Hippocampal formation (tissue), 2 donors: ENCODE measurements at places on chromosomes 16 and 17.

- DNase-seq = no peak
Observed at GRCh38 chr17:83104577-83105505, 25.4 kb downstream of the METRNL start.

GRCh38 chr17:71938340-71939010, 182.3 kb upstream of the SOX9 start:
- DNase-seq = no peak

DNA sequence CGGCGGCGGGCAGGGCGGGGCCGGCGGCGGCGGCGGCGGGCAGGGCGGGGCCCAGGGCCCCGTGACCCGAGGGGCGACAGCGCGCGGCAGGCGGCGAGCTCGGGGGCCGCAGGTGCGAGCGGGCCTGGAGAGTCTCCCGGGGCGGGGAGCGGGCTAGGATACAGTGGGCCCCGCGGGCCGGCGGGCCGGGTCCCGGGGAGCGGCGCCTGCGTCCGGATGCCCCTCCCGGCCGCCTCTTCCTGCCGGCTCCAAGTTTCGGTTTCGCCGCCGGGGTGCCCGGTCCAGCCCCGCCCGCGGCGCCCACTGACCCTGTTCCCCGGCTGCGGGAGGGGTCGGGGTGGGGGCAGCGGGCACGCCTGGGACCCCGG, at the start of gene RNF213:
TSS of gene RNF213 (plus strand) at position 62 of the 368 bp plus-strand sequence. CDS start 2,830 bp downstream, outside the sequence.
- DNase-seq = no peak

- DNase-seq = no peak
Observed at GRCh38 chr16:71878911-71879310, 5.1 kb downstream of the ZNF821 start.

GRCh38 chr17:12229335-12229734, 208.7 kb downstream of the MAP2K4 start:
- DNase-seq = no peak

DNA sequence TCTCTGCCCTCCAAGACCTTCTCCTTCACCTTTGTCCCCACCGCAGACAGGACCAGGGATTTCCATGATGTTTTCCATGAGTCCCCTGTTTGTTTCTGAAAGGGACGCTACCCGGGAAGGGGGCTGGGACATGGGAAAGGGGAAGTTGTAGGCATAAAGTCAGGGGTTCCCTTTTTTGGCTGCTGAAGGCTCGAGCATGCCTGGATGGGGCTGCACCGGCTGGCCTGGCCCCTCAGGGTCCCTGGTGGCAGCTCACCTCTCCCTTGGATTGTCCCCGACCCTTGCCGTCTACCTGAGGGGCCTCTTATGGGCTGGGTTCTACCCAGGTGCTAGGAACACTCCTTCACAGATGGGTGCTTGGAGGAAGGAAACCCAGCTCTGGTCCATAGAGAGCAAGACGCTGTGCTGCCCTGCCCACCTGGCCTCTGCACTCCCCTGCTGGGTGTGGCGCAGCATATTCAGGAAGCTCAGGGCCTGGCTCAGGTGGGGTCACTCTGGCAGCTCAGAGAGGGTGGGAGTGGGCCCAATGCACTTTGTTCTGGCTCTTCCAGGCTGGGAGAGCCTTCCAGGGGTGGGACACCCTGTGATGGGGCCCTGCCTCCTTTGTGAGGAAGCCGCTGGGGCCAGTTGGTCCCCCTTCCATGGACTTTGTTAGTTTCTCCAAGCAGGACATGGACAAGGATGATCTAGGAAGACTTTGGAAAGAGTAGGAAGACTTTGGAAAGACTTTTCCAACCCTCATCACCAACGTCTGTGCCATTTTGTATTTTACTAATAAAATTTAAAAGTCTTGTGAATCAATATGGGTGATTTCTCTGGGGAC, 12.2 kb downstream of the CX3CL1 start:
- DNase-seq = no peak

- no peak for DNase-seq
Observed at GRCh38 chr17:30823421-30823820, 1.1 kb downstream of the CRLF3 start.

GRCh38 chr16:3115003-3115402, 2.6 kb downstream of the ZNF205 start:
- no peak for DNase-seq

GRCh38 chr17:10130677-10131076, 67.7 kb downstream of the GAS7 start:
- DNase-seq = no peak

- no peak for DNase-seq
Observed at GRCh38 chr16:51939378-51939871, 607.5 kb downstream of the TOX3 start.

- DNase-seq = no peak
Observed at GRCh38 chr17:5237541-5238016, 2.9 kb upstream of the SCIMP start.

- DNase-seq = no peak
Observed at GRCh38 chr17:31321966-31322365, 544 bp upstream of the EVI2A start.

- peak; percentile 39 for DNase-seq
Observed at GRCh38 chr16:67531247-67531646, 2.6 kb downstream of the RIPOR1 start.

DNA sequence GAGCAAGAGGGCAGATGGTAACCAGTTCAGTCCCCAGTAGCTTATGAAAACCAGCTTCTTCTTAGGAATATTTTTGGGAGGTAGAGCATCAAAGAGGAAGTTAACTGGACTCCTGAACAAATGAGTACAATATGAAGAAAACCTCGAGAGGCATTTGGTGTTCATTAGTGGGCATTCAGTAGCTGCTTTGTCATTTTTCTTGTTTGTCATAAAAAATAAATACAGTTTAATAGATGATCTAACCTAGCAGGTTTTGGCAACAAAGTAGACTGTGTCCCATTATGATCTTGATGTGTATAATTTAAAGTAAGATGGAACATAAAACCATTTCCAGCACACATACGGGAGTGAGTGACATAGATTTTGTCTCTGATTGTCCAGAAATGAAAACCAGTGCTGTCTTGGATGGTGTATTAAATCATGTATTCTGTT, 173.1 kb downstream of the HS3ST3A1 start:
- DNase-seq = no peak

DNA sequence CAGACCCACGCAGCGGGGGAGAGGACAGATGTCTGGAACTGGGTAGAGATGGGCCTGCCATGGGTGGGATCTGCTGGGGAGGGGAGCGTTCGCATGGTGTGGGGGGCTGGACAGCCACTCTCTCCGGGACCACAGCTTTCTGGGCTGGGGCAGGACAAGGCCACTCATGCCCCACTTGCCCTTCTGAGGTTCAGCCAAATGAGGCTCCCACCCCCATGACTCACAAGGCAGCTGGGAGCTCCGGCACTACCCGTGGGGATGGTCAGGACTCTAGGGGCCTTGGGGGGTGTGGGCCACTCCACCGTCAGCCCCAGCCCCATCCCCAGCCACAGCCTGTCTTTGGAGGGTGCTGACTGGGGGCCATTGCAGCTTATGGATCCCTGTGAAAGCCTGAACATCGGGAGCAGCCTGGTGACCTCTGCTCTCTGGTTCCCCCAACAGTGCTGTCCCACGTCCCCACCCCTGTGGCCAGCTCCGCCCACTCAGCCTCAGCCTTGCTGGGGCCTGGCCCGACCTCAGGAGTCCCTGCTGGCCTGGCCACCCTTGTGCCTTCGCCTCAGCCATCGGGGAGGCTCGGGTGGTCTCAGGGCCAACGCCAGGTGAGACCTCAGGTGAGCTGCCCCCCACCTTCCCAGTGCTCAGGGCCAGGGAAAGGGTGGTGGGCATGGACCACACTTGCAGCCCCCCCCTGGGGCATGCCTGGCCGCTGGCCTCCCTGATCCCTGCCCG, 4.7 kb upstream of the CDH15 start:
- no peak for DNase-seq

- no peak for DNase-seq
Observed at GRCh38 chr16:1201444-1201843, 23.6 kb downstream of the TPSG1 start.

GRCh38 chr16:84081446-84081989, 35.2 kb downstream of the MBTPS1 start:
- no peak for DNase-seq

DNA sequence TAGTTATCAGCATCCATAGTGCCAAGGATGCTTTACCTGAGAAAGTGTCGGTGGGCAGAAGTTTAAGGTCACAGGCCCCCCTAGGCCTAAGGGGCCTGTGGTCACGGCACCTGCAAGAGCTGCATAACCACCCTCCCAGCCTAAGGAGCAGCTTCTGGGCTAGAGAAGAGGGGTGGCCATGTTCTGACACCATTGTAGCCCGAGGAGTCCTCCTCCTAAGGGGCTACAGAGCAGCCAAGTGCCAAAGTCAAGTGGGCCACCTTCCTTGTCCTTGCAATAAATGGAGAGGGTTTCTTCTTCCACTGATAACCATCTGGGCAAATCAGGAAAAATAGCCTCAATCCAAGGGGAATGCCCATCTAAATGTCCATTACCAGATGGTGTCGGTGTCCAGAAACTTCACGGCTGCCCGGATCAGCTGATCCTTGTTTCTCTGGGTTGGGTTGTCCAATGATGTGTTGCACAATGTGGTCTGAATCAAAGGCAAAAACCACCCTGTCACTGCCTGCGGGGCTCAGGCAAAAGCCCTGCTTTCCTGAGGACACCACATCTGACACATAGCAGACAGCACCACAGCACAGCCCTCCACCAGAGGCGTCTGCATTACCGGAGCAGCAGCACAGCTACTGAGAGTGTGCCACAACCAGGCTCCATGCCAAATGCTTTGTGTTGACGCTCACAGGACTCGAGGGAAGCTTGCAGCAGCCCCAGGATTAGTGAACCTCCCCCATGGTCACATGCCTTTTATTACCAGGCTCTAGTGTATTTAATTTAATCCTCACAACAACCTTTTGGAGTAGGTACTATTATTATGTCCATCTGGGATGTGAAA, 12.8 kb downstream of the ATPAF2 start:
- DNase-seq = peak; percentile 28

DNA sequence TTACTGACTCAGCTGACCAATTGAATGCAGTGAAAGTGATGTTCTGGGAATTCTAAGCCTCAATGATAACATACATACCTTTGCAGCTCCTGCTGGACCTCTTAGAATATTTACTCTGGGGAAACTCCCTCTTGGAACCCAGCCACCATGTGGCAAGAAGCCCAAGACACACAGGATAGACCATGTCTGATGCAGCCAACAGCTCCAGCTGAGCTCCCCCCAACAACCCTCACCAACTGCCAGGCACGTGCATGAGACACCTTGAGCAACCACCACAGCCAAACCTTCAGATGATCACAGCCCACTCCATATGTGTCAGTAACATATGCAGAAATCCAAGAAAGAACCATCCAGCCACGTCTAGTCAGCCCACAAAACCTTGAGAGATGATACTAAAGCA, 53.0 kb downstream of the XYLT1 start:
- DNase-seq = no peak

- no peak for DNase-seq
Observed at GRCh38 chr17:68468788-68469187, 11.5 kb upstream of the WIPI1 start.

- DNase-seq = peak; percentile 79
Observed at GRCh38 chr17:32486701-32487472, at the start of gene CDK5R1. TSS of gene CDK5R1 (plus strand) at chr17:32486993. CDS start at chr17:32487621, 628 bp downstream.

GRCh38 chr17:63150994-63151464, 185.0 kb downstream of the TANC2 start:
- DNase-seq = no peak

- DNase-seq = no peak
Observed at GRCh38 chr16:4693956-4694641, 737 bp downstream of the NUDT16L1 start.

DNA sequence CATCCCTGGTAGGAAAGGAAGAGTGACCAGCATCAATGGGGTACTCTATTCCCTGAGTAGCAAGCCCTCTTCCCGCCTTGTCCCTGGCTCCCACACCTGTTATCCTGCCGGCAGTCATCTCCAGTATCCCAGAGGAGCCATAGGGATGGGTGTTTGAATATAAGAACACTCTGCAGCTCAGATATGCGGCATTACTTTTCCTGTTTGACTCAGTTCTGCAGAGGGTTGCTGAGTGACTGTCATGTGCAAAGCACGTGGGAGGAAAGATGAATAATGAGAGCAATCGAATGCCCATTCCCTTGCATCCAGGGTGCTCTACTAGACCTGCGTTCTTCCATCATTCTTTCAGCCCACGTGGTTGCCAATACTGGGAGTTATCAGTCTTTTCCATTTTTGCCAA, 115.1 kb downstream of the PRKCB start:
- DNase-seq = no peak

- no peak for DNase-seq
Observed at GRCh38 chr17:2089021-2089422, 34.1 kb downstream of the HIC1 start.

DNA sequence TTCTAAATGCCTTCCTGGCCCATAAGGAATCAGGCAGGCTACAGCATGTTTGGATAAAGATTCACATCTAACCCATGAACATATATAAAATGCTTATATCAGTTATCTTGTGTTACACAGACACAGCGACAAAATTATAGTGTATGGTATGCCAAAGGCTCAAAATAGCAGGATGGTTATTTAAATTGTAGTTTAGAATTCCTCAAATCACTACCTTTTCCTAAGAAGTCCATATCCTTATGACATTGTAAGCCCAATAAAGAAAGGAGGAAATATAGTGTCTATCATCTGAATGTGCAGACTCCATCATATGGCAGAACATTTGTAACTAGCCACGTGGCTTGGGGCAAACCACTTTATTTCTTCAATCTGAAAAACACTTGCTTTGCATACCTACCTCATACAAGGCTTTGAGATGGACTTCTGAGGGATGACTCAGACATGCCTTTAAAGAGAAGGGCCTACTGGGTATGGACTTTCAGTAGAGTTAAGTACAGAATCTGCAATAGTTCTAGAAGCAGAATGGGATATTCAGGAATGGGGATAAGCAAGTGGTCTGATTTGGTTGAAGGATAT, 12.1 kb upstream of the DHX8 start:
- DNase-seq = no peak

- no peak for DNase-seq
Observed at GRCh38 chr16:70708366-70709246, 22.8 kb upstream of the MTSS2 start.

DNA sequence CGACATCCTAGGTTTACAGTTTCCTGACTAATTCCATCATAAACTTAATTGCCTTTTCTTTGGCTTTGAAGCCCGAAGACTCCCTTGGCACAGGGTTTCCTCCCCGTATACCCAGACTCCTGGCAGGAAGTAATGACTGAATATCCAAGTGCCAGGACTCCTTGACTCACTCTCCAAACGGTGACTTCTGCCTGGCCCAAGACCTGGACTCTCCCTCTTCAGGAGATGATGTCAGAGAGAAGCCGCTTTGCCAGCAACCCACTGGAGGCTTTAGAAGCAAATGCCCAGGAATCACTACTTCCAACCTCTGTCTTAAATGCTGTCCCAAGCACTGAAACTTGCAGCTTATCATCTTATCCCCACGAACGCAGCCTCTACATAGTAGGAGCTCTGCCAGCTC, 146.5 kb downstream of the RGS9 start:
- no peak for DNase-seq

DNA sequence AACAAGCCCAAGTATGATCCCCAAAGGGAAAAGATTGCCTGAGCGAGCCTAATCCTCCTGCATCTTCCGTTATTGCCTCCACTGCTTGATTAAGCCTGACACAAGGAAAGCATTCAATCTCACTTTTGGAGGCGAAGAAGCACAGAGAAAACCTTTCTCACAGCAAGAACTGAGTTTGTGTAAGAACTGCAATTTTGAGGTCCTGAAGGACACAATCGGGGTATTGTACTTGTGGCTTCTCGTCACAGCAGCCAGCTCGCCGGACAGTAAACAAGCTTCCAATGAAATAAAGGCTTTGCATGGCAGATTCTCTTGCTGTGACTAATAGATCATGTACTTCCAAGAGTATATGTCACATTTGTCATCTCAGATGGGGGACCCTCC, 18.7 kb upstream of the FOXF1 start:
- DNase-seq = peak; percentile 50

GRCh38 chr17:28570716-28571360, 486 bp downstream of the PIGS start:
- DNase-seq = no peak
